ENCODE measurements at places on chromosomes 11 and 22. TPM values are rescaled to one million over a fixed set of nuclear protein-coding genes. Genes with fewer than 3 reads are reported as not detected.

GRCh38 chr11:27130806-27131205 lies 90.2 kb downstream of the BBOX1 start:
- DNase-seq = no peak

- DNase-seq = no peak
Measured at GRCh38 chr11:123841174-123841573, 35.0 kb upstream of the OR6M1 start.

DNA sequence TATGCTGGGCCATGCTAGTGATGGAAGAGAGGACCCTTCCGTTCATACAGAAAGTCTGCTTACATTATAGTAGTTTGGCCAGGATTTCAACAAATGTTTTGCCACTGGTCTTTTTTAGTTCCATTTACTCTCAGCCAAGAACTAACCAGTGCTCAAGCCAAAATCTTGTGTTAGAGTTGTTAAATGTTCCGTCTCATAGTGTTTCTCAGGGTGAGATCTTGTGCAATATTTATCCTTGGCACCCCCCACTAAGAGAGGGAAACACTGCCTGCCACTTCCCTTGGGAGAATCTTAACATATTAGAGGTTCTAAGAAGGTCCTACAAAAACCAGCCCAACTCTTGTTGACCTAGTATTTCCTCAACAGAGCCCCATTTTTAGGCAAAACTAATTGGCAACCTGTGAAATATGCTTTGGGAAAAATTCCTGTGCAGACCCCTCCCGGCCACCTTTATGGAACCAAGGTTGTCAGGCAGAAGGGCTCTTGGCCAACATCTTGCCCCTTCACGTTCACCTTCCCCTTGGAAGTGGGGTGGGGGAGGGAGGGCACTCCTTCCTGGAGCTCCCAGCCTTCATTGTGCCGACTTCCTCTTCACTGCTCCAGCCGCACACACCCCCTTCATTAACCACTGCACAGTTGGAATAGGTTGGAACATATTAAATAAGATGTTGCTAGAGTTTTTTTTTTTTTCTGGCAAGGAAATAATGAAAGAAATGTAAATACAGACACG lies 173.2 kb upstream of the SORL1-AS1 start:
- no peak for DNase-seq

DNA sequence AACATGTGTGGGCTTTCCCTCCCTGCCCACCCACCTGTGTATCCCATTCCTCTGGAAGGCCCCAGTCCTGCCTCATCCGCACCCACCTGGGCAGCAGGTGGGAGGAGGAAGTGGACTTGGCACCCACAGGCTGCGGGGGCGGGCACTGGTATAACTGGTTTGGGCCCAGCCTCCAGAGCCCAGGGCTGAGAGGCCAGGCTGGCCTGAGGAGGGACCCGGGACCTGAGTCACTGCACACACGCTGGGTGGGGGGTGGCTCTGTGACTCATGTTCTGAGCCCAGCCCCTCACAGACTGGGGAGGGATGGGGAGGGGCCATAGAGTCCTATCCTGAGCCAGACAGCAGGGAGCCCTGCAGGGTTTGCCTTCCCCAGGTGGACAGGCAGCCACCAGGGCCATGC lies 16.7 kb downstream of the PHLDA2 start:
- no peak for DNase-seq

DNA sequence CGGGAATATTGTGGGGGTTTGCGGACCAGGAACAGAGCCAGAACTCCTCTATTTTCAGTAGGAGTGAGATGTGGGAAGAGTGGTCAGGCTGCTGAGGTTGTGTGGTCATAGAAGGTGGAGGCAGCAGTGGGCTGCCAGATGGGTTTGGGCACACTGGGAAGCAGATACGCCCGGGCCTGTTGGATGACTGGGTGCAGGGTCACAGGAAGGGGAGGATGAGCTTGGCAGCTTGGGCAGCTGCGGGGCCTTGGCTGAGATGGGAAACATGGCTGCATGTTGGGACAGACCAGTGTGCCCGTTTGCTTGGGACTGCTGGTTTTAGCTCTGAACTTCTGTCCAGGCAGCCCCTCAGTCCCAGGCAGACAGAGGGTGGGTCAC lies 11.4 kb downstream of the SHANK3 start:
- DNase-seq = no peak

DNA sequence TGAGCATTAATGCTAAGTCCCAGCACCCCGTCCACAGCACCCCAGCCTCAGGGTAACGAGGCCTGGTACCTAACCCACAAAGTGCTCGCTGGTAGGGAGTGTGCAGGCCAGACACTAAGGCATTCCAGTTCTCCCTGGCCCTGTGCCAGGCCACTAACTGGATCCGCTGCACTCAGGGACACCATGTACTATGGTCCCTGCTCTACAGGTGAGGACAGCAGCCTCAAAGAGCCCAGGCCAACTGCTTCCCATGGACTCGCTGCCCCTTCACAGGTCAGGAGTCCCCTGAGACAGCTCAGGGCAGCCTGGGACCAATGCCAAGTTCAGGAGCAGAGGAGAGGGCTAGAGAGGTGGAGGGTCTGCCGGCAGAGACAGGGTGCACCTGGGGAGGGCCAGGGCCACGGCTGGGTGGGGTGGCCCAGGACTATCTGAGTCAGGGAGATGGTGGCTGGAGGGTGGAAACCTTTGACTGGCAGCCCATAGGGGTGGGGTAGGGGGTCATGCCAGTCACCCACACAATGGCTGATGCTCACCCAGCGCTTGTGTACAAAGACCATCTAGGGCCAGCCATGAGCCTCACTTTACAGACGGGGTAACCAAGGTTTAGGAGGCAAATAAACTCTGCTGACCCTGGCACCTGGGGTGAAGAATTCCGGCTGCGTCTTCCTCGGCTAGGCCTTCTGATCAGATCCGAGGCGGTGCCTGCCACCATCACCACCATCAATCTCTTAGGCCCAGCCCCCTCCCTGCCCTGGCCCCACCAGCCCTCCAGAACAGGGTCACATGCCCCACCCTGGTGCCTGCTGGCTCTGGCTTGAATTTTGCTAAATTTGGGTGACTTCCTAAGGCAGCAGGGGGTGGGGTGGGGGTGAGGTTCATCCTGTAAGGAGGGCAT lies 5.6 kb downstream of the OSBPL5 start:
- no peak for DNase-seq

The OR52I2 gene
- total RNA-seq = not detected

GRCh38 chr11:114864896-114865295 lies 186.6 kb downstream of the NXPE2 start:
- no peak for DNase-seq

- no peak for DNase-seq
Measured at GRCh38 chr22:46482056-46482675, 55.3 kb downstream of the CELSR1 start.

GRCh38 chr11:95521133-95521542 lies 268.4 kb downstream of the FAM76B start:
- no peak for DNase-seq

The INS gene
- not detected for total RNA-seq

GRCh38 chr11:72939031-72939430 lies 124.8 kb downstream of the ATG16L2 start:
- DNase-seq = no peak

The UBQLN3 gene
- not detected for total RNA-seq

- DNase-seq = no peak
Measured at GRCh38 chr11:33542921-33543320, 157.7 kb downstream of the C11orf91 start.

DNA sequence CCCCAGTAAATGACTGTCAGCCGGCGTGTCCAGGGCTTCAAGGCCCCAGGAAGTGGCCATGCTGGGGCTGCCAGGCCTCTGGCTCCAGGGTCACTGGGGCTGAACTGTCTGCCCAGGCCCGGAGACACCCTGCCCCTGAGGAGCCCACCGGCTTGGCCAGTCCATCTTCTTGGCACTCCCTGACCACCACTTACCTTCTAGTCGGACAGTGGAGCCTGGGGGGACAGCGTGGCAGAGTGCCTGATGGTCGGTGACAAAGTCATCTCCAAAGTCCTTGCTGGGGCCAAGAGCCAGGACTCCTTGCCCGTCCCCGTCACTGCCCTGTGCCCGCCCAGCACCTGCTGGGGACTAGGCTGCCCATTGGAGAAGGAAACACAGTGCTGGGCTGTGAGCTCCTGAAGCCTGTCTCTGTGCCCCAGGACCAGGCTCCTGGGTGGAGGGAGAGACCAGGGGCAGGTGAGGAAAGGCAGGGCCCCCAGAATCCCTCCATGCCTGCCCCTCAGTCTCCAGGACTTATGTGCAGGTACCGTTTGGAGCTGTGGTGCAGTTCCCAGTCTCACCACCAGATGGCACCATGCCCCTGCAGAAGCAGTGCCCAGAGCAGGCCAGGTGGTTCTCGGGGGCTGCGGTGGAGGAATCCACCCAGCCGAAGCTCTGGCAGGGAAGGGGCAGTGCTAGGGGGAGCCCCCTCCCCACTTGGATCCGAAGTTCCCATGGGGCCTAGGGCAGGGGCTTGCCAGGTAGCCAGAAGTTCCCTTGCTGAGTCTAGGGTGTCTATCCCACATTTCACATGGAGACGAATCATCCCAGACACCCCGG lies 6.0 kb upstream of the CCDC188 start:
- DNase-seq = peak; percentile 83

DNA sequence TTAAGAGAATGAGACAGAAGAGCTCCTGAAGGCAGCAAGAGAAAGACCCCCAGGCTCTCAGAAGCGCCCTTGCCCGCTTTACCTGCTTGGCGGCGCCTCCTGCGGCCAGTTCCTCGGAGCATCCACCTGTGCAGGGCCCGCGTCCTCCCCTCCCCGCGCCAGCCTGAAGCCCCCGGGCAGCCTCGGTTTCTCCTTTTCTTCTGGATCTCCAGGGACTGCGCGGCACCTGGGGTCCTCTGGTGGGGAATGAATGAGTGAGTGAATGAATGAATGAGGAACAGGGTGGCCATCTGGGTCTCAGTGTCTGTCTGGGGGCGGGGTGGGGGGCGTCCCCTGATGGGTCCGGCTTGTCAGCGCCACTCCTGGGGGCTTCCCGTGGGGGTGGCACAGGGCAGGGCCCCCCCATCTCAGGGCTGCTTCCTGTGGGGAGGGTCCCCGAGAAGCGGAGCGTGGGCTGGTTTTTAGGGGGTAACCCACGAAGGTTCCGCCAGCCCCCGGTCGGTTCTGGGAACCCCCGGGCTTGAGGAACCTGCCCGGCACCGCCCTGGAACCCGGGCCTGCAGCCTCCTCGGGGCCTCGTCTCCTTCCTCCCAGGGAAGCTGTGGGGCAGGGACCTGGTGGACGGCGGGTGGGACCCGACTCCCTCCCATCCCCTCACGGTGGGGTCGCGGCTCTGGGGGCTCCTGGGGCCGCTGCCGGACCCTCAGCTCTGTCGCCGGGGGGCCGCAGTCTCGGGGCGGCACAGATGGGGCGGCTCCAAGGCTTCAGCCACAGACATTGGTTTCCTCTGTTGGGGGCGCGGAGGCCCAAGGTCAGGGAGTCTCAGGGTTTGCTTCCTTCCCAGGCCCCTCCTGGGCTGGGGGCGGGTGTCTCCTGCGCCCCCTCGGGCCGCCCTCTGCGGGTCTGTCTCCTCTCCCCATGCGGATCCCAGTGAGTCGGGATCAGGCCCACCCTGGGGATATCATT lies 8.3 kb upstream of the KRTAP5-7 start:
- no peak for DNase-seq

GRCh38 chr11:57971272-57972012 lies 52.2 kb upstream of the OR9Q1 start:
- no peak for DNase-seq

DNA sequence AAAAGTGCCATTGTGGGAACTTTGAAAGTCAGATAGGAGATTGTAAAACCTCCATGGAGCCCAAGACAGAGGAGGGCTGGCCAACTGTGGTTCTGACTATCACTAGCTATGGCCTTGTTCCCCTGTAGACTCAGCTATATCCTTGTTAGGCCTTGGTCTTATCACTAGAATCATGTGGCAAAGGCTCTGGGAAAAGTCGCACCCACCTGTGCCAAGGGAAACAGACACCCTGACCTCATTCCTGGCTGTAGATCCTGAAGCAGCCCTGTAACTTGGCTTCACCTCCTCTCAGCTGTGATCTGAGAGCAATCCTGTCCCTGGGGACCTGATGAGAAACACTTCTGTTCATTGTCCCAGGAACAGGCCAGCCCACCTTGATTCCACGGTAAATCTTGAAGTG lies 566.2 kb downstream of the TMEM135 start:
- DNase-seq = no peak

The TMEM45B gene
- total RNA-seq = 0.44 TPM

- no peak for DNase-seq
Measured at GRCh38 chr22:40347300-40347699, 1.0 kb downstream of the ADSL start.

- DNase-seq = no peak
Measured at GRCh38 chr22:38826801-38827200, 17.0 kb downstream of the NPTXR start.

The APOBEC3A gene
- total RNA-seq = not detected

- no peak for DNase-seq
Measured at GRCh38 chr11:65485920-65486219, 13.0 kb upstream of the MALAT1 start.

- no peak for DNase-seq
Measured at GRCh38 chr22:48761546-48761945, 1066.1 kb downstream of the BRD1 start.

GRCh38 chr11:27471589-27472397 lies 797 bp downstream of the LGR4 start:
- DNase-seq = peak; percentile 16

The MOB2 gene
- 26.6 TPM for total RNA-seq

DNA sequence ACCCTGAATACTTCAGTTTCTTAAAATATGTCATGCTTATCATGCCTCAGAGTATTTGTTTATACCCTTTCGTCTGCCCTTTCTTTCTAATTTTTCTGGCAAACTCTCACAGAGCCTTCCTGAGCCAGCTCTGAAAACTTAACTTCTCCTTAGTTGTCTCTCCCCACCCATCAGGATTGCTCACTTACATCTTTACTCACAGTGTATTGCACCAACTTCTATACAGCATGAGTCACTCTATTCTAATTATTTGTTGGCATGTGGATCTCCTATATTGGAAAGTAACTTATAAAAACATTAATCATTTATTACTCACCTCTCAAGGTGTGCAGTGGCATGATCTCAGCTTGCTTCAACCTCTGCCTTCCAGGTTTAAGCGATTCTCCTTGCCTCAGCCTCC lies 114.9 kb downstream of the FANCF start:
- no peak for DNase-seq

The CCDC81 gene
- total RNA-seq = 0.31 TPM

The VSTM5 gene
- not detected for total RNA-seq

DNA sequence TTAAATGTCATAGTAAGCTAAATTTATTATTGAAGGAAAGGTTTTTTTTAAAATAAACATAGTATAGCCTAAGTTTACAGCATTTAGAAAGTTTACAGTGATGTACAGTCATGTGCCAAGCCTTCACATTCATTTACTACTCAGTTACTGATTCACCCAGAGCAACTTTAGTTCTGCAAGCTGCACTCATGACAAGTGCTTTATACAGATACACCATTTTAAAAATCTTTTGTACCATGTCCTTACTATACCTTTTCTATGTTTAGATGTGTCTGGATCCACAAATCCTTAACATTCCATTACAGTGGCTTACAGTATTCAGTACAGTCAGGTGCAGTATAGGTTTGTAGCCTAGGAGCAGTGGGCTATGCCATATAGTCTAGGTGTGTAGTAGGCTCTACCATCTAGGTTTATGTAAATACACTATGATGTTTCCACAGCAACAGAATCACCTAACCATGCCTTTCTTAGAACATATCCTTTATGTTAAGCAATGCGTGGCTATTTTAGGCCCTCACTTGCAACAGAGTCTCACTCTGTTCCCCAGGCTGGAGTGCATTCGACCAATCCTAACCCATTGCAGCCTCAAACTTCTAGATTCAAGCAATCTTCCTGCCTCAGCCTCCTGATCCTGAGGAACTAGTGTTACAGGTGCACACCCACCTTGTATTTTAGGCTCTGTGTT lies 79.5 kb upstream of the SLC25A18 start:
- DNase-seq = no peak

The PRDM11 gene
- 5.6 TPM for total RNA-seq

GRCh38 chr11:65551572-65552387 lies 6.4 kb downstream of the LTBP3 start:
- DNase-seq = peak; percentile 43

- no peak for DNase-seq
Measured at GRCh38 chr11:115458877-115459276, 45.3 kb downstream of the CADM1 start.

All from CD8-positive, alpha-beta memory T cell (primary cell).